ENCODE measurements at places on chromosomes 3 and 15.

DNA sequence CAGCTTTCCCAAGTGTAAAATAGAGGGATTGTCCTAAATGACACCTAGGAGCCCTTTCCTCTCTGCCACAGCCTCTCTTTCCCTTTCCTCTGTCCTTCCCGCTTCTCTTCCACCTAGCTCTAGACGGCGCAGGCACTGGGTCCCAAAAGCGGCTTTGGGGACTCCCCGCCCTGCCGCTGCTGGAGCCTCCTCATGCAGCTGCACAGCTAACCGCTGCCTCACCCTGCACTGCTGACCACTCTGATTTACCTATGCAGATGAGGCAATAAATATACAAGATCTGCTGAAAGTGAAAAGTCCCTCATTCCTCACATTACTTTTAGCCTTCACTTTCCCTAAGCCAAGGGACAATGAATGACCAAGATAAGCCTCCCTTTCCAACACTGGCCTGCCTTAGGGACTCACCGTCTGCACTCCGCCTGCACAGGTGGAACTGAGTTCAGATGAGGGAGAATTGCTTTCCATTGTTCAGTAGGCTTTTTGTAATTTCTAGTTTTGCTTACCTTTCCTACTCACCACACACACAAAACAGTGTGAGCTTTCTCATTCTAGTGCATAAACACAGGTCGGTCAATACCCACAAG, 197.5 kb upstream of the BCL6 start:
- no peak for DNase-seq

- DNase-seq: no peak
Observed at GRCh38 chr3:129576514-129577352, 29.7 kb downstream of the PLXND1 start.

DNA sequence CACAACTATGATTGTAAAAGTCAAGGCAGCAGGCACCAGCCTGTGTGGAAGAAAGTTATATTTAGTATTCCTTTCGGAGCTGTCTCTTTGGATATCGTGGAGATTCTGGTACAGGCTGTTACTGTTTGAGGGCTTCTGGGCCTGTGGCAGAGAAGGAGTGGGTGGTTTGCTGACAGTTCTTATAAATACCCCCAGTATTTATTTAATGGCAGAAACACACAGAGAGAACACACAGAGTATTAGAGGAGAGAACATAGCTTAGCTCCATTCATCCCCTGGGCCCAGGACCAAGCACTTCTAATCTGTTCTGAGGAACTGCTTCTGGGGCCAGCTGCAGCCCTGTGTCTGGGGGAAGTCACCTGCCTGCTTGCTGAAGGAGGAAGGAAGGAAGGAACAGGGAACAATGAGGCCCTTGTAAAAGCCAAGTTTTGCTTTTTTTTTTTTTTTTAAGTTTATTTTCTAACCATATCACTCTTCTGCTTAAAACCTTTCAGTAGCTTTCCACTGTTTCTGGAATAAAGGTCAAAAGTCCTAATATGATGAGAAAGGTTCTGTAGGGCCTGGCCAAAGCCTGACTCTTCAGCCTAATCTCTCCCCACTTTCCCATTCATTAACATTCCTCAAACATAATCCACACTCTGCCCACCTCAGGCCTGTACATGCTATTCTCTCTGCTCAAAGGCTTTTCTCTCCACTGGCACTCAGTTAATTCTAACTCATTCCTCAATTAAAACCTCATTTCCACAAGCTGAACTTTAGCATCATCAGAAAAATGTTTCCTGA, 11.8 kb upstream of the PP2D1 start:
- no peak for DNase-seq

GRCh38 chr3:12963231-12963896, 109.9 kb downstream of the IQSEC1 start:
- no peak for DNase-seq

- DNase-seq: peak; percentile 95
Observed at GRCh38 chr3:189710620-189711402, 79.6 kb downstream of the TP63 start.

GRCh38 chr3:151285940-151286339, 7.6 kb upstream of the P2RY14 start:
- no peak for DNase-seq

Measured in PC-3 (cell line).